ENCODE measurements at places on chromosomes 7 and 10.

DNA sequence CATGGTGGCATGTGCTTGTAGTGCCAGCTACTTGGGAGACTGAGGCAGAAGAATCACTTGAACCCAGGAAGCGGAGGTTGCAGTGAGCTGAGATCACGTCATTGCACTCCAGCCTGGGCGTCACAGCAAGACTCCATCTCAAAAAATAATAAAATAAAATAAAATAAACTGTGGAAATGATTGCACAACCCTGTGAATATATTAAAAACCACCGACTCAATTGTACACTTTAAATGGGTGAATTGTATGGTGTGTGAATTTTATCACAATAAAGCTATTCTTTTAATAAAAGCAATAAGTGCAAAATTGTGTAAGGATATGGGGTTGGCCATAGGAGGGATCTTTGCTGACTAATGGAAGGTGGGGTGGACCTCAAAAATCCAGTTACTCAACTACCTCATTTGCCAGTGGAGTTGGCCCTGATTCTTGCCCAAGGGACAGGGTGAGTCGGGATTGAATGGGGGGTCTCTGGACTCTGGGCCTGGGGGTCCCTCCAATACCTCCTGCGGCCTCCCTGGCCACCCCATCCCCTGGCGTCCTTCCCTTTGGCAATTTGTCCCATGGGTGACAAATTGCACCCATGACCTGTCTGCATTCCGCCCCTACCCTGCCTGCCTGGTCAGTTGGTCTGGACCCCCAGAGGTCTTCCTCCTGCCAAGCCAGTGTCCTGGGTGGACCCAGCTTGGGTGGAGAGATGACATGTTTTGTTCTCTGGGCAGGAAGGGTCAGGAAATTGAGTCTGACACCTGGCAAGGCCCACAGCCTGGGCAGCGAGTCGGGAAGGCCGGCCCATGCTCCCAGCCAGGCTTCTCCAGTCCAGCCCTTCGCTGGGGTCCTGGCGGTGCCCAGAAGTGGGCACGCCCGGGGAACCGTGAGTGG lies 61.7 kb upstream of the ELN start:
- no peak for DNase-seq

GRCh38 chr7:7203813-7204575 lies 21.6 kb downstream of the C1GALT1 start:
- no peak for DNase-seq

DNA sequence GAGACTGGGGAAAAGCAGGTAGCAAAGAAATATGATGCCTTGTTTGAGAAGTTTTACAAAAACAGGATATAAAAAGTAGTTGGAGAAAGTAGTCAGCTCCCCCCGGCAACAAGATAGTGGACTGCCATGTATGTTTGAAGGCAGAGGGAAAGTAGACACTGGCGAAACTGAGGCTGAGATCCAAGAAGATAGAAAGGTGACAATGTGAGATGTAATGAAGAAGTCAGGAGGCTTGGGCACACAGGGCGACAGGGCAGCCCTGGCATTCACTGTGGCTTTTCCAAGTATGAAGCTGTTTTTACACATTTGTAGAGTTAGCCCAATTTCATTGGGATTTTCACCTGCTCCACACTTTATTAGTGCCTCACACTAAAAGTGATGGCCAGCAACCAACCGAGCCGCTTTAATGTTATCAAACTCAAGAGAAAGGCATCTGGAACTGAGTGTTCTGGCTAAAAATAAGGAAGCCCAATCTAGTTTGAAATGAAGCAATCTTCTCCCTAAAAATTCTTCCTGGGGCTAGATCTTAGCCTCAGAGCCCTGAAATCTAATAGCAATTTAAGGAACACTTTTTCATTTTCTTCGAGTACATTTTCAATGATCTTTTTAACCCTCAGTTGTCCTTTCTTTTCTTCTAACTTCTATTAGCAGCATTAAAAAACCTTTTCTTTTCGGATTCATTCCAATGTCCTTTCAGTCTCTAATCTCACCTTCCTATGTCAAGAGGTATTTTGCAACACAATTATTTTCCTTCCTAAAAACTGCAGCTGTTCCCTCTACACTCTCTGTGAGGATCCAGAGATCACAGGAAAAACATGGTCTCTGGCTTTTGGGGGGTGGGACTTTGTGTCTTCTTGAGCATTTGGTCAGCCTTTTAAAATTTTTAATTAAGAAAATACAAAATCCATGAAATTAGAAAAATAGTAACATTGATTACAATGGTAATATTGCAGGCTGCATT lies 108.0 kb downstream of the RNLS start:
- no peak for DNase-seq

DNA sequence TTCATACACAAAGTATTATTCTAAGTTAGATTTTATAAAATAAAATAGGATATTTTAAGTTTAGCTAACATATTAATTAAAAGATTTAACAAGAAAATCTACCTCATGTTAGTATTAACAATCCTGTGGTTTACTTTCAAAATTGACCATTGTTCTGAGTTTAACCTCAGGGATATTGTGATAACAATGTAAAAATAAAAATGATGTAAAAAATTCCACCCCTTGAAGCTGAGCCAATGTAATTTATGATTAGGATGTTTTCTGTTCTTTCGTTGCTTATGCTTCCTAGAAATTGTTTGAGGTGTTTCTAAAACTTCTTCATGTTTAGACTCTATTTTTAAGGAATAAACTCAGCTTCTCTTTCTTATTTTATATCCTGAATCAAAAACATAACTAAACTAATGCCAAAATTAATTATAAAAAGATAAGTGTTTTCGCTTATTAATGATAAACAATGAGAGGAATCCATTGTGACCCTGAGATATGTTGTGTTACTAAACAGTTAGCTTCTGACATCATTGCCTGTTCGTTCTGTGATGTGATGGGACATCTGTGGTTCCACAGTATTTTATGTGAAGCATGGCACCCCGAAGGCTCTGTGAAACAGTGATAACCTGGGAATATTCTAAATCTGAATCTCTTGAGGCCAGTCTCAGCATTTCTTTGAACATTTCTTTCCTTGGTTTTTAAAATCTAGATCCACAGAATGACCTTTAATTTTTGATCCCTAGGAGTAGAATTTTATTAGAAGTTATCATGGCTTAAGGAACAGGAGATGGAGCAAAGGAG lies 340.8 kb downstream of the ARL4A start:
- DNase-seq: no peak

GRCh38 chr10:86337121-86337601 lies 29.4 kb downstream of the GRID1 start:
- DNase-seq: no peak

- no peak for DNase-seq
Observed at GRCh38 chr10:71575451-71575850, 144.1 kb downstream of the C10orf105 start.

GRCh38 chr7:43768887-43769272 lies 10.4 kb downstream of the BLVRA start:
- no peak for DNase-seq

- no peak for DNase-seq
Observed at GRCh38 chr7:77747178-77747577, 50.9 kb downstream of the RSBN1L start.

Measured in activated T-cell treated with anti-CD3 and anti-CD28 coated beads for 48 hours (primary cell).